ENCODE measurements at places on chromosomes 4 and X. TPM values are rescaled to one million over a fixed set of nuclear protein-coding genes. Genes with fewer than 3 reads are reported as not detected.
A peak's percentile ranks its signal among the peaks of the same experiment; 100 is the strongest.

DNA sequence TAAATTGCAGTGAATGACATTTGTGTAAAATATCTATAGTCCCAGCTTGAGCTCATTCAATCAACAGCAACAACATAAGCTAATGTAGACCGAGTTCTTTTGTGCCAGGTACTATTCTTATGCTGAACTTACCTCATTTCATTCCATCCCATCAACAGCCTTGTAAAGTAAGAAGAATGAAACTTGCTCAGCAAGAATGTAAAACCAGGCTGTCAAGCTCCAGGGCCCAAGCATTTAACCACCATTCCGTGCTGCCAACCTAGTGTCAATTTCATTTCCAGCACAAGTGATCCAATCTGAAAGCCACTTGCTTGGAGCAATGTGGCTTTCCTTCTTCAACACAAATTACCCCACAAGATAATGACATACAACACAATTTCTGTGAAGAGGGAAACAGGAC lies 36.6 kb downstream of the RASSF6 start:
- H3K27me3 ChIP-seq: no peaks in the 10 kb centered on the region
- H3K4me3 ChIP-seq: no peak overlapping the region
- no peak for DNase-seq
- H3K4me1 ChIP-seq: no peaks in the 10 kb centered on the region
- H3K27ac ChIP-seq: no peak overlapping the region
- H3K36me3 ChIP-seq: no peaks in the 10 kb centered on the region

DNA sequence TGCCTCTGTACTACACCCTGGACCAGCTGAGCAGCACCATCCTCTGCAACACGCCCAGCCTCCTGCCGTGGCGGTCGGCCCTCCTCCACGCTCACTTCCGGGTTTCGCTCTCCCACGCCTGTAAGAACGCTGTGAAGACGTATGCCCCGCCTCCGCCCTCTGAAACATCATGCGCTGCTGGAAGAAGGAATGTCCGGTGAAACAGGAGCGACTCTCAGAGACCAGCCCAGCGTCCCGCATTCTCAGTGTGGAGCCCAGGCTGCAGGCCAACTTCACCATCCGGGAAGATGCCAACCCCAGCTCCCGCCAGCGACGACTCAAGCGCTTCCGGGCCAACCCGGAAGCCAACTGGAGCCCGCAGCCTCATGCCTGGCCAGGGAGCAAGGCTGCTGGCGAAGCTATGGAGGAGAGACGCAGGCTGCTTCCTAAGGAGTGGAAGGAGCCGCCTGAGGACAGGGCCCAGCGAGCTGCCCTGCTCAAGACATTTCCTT lies 186.1 kb upstream of the SLITRK2 start:
- no peak overlapping the region for H3K27ac ChIP-seq
- H3K36me3 ChIP-seq: no peaks in the 10 kb centered on the region
- H3K27me3 ChIP-seq: no peaks in the 10 kb centered on the region
- H3K4me3 ChIP-seq: no peak overlapping the region

DNA sequence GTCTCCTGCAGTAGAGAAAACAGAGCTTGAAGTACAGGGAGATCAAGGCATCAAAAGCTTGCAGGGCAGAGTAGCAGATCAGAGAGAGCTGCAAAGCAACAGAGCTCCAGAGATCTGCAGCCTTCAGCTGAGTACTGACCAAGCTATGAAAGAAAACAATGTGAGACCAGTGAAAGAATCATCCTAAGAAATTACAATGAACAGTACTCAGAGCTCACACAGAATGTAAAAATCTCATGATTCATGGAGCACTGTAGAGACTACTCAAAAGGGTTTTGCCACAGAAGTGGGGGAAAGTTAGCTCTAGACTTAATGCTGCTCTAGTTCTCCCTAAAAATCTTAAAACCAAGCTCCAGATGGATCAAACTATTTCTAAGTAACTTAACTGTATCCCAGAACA lies 80.0 kb upstream of the MAB21L2 start:
- H3K4me3 ChIP-seq: no peak overlapping the region
- no peaks in the 10 kb centered on the region for H3K27me3 ChIP-seq
- no peak for DNase-seq

GRCh38 chr4:83207497-83208101 lies 77.0 kb downstream of the COQ2 start:
- H3K27ac ChIP-seq: no peak overlapping the region
- no peaks in the 10 kb centered on the region for H3K4me1 ChIP-seq
- no peaks in the 10 kb centered on the region for H3K36me3 ChIP-seq
- no peaks in the 10 kb centered on the region for H3K27me3 ChIP-seq

GRCh38 chrX:72573158-72573511 lies 492 bp upstream of the HDAC8 start:
- H3K27ac ChIP-seq: peak overlapping the region; percentile 76
- no peaks in the 10 kb centered on the region for H3K4me1 ChIP-seq
- peak overlapping the region; percentile 86 for H3K4me3 ChIP-seq
- H3K36me3 ChIP-seq: no peaks in the 10 kb centered on the region
- H3K27me3 ChIP-seq: no peaks in the 10 kb centered on the region
- no peak for DNase-seq

DNA sequence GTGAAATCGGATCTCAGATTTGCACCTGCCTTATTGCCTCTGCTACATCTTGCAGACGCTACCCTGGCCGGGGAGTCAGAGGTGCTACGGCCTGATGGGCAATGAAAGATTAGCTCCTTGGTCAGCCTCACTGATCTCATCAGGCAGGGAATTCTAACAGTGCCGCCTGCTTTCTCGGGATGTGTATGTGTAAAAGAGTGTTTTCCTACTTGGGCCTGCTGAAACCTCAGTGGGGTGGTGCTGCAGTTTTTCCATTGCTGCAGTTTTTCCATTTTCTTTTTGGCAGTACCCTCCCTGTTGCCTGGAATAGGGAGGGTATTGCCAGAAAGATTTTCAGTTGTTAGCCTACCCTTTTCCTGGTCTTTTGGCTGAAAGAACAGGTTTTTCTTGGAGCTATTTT lies 117.5 kb downstream of the CDKL5 start:
- no peaks in the 10 kb centered on the region for H3K4me1 ChIP-seq
- no peaks in the 10 kb centered on the region for H3K36me3 ChIP-seq
- H3K27me3 ChIP-seq: no peaks in the 10 kb centered on the region
- peak overlapping the region; percentile 19 for H3K4me3 ChIP-seq
- peak overlapping the region; percentile 19 for H3K27ac ChIP-seq

GRCh38 chr4:15110120-15110571 lies 107.9 kb downstream of the CPEB2 start:
- no peak overlapping the region for H3K27ac ChIP-seq
- H3K4me1 ChIP-seq: no peaks in the 10 kb centered on the region
- H3K36me3 ChIP-seq: no peaks in the 10 kb centered on the region
- no peaks in the 10 kb centered on the region for H3K27me3 ChIP-seq
- no peak overlapping the region for H3K4me3 ChIP-seq

DNA sequence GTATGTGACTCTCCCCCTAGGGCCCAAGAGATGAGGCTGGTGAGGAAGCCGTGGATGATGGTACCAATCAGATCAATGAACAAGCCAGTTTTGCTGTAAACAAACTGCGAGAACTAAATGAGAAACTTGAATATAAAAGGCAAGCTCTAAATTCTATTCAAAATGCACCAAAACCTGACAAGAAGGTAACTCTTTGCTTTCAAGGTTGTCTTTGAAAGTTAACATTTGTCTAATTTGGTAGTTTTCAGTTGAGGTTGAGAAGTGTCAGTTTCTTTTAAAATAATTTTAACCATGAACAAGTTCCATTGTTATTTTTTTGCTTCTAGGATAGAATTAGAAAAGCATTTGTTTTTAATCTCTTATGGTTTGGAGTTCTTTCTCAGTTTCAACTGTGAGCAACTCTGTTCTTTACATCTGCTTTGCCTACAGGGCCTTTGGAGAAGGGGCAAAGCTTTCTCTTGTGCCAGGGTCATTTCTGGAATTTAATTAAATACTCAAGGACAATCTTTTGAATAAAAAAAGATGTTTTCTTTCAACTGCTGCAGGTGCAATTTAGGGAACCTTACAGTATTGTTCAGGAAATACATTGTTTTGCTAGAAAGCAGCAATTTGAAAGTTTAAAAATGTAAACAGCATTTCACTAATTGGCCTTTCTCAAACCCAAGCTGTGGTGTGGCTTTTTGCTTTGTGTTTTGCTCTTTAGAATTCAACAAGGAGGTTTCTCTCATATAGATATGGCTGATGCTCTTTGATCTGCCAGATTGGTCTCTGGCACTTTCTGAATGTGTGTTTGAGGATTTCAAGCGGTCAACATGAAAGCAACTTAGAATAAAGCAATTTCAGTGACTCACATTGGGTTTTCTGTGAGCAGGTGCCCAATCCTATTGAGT lies 62.9 kb downstream of the LRP2BP start:
- no peak overlapping the region for H3K27ac ChIP-seq
- peaks cover 2% of the 10 kb centered on the region for H3K36me3 ChIP-seq

- H3K27ac ChIP-seq: no peak overlapping the region
- peaks cover 35% of the 10 kb centered on the region for H3K4me1 ChIP-seq
- H3K36me3 ChIP-seq: no peaks in the 10 kb centered on the region
- no peaks in the 10 kb centered on the region for H3K27me3 ChIP-seq
Measured at GRCh38 chr4:113674733-113675132, 86.8 kb downstream of the CAMK2D start.

GRCh38 chr4:123599061-123599919 lies 202.7 kb downstream of the SPRY1 start:
- H3K36me3 ChIP-seq: no peaks in the 10 kb centered on the region
- H3K4me3 ChIP-seq: no peak overlapping the region
- peaks cover 4% of the 10 kb centered on the region for H3K4me1 ChIP-seq
- no peak overlapping the region for H3K27ac ChIP-seq

GRCh38 chrX:20038966-20039365 lies 48.1 kb upstream of the BCLAF3 start:
- no peaks in the 10 kb centered on the region for H3K27me3 ChIP-seq
- no peaks in the 10 kb centered on the region for H3K4me1 ChIP-seq
- DNase-seq: no peak

DNA sequence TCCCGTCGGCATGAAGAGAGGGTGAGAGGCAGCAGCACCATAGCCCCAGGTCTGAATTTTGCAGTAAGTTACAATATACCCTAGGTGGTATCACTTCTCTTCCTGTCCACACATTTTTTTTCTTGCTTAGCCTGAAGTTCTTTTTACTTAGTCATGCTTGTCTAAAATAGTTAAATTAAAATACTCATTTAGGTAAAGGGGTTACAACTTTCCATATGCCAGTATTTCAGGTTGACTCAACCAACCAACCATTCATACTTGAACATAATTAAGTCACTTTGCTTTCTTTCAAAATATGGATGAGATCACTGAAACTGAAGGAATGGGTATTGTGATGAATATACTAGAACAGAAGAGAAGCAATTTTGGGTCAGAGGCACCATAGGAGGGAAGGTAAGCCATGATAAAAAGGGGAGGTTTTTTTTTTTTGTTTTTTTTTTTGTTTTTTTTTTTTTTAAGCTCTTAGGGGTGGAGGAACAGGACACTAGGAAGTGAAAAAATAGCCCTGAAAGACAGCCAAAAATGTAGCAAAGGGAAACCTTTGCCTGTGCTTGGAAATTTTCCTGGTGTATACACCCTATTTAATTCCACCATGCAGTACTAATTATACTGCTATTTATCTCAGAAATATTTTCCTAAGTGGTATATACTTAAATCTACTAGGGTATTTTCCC lies 41.8 kb downstream of the RPS6KA3 start:
- H3K36me3 ChIP-seq: no peaks in the 10 kb centered on the region
- peaks cover 16% of the 10 kb centered on the region for H3K4me1 ChIP-seq
- no peak overlapping the region for H3K27ac ChIP-seq
- no peak overlapping the region for H3K4me3 ChIP-seq
- no peak for DNase-seq

The KDR gene
- 10.0 TPM for total RNA-seq

The ZNF141 gene
- total RNA-seq: 18.5 TPM

The TLR3 gene
- total RNA-seq: 3.5 TPM

The ADRA2C gene
- 105 TPM for total RNA-seq

The RPL34 gene
- total RNA-seq: 442 TPM

The KCNE5 gene
- 1.3 TPM for total RNA-seq

The VCX2 gene
- total RNA-seq: not detected

The VEGFC gene
- total RNA-seq: 5.1 TPM

The NLGN4X gene
- total RNA-seq: 2.7 TPM

The PNPLA4 gene
- total RNA-seq: 11.6 TPM

The CYSLTR1 gene
- total RNA-seq: 3.5 TPM
